ENCODE measurements at places on chromosomes 5 and 9. TPM values are rescaled to one million over a fixed set of nuclear protein-coding genes. Genes with fewer than 3 reads are reported as not detected.

PCDHGB1 gene
- 1.5 TPM for total RNA-seq

ESM1 gene
- total RNA-seq, result 2.7 TPM

LCN1 gene
- not detected for total RNA-seq

GRIN1 gene
- not detected for total RNA-seq

LIFR gene
- total RNA-seq, result 19.5 TPM

SPINK1 gene
- not detected for total RNA-seq

Measured in bronchial smooth muscle cell (primary cell).